ENCODE measurements at places on chromosomes 11 and 22. TPM values are rescaled to one million over a fixed set of nuclear protein-coding genes. Genes with fewer than 3 reads are reported as not detected.
A peak's percentile ranks its signal among the peaks of the same experiment; 100 is the strongest.

- DNase-seq, result peak; percentile 17
These were observed 116.7 kb upstream of the SERPIND1 start for GRCh38 chr22:20656902-20657836.

DNA sequence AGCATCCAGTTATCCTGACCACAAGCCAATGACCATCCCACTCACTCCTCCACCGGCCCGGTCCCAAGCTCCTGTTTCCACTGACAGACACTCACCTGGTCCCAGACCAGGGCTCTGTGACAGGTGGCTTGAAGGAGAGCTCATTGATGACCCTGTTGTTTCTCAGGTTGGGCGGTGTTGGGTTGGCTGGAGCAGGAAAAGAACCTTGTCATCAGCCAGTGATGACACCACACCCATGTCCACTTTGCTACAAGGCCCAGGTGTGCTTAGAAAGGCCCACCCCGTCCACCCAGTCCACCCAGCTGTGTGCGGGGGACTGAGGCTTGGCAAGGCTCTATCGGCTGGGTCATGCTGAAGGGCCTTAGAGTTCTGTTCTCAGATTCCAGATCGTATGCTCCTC is 42.9 kb downstream of the GAB4 start:
- DNase-seq, result no peak

- DNase-seq, result peak; percentile 55
These were observed 7.2 kb downstream of the POLD4 start for GRCh38 chr11:67345920-67346819.

- DNase-seq, result no peak
These were observed 256.8 kb downstream of the INSC start for GRCh38 chr11:15371533-15371932.

GRCh38 chr11:73024639-73025038 is 117.5 kb downstream of the FCHSD2 start:
- no peak for DNase-seq

- DNase-seq, result no peak
These were observed 28.6 kb downstream of the TEF start for GRCh38 chr22:41410311-41410751.

- DNase-seq, result peak; percentile 19
These were observed 105.1 kb downstream of the CHST1 start for GRCh38 chr11:45560155-45560912.

GRCh38 chr22:21939461-21939913 is 13.2 kb downstream of the PPM1F start:
- DNase-seq, result no peak

DNA sequence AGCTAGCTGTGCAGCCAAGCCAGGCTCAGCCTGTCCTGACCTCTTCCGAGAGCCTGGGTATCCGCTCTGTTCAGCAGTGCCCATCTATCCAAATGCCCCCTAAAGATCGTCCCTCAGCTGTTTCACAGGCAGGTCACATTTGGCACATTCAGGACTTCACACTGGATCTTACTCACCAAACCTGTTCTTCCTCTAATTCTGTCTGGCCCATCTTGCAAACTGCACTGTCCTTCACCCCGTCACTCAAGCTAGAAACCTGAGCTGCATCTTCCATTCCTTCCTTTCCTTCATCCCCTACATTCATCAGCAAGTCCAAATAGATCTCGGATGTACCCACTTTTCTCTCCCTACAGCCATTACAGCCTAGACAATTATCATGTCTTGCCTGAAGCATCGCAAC is 60.7 kb upstream of the CSNK2A3 start:
- DNase-seq, result no peak

DNA sequence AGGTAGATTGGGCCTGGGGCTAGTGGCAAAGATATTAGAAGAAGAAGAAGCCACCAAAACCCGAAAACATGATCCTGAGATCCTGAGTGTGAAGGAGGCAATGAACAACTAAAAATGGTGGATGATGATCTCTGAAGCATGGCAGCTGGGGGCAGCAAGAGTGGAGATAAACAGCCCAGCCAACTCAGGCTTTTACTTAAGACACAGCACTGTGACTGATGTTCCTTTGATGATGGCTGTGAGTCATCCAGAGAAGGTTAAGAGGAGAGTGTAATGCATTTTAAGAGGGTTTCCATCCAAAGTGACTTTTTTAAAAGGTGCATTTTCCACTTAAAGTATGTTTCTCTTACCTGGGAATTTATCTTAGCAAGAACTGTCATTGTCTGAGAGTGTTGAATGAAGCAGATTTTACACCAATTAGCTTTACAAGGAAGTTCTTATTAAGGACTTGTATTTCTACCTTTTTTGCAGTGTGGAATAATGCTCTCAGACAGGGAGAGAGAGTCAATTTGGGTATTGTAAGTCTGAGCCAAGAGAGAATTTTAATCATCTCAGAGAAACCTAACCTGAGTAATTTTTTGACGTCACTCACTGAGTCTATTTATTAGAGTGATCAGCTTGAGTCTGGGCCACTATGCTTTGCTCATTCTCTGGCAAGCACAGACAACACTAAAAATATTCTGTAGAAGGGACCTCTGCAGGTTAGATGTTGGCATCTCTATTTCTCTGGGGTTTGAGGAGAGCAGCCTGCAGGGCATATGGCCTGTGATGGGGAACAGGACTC is 14.1 kb upstream of the CALCB start:
- DNase-seq, result no peak

GRCh38 chr11:95690100-95690499 is 99.5 kb downstream of the FAM76B start:
- no peak for DNase-seq

GRCh38 chr11:118996926-118997626 is 862 bp upstream of the CENATAC start:
- DNase-seq, result peak; percentile 52

GRCh38 chr22:45709866-45710265 is 38.2 kb downstream of the ATXN10 start:
- peak; percentile 72 for DNase-seq

- DNase-seq, result no peak
These were observed 34.1 kb upstream of the ME3 start for GRCh38 chr11:86706338-86707131.

DNA sequence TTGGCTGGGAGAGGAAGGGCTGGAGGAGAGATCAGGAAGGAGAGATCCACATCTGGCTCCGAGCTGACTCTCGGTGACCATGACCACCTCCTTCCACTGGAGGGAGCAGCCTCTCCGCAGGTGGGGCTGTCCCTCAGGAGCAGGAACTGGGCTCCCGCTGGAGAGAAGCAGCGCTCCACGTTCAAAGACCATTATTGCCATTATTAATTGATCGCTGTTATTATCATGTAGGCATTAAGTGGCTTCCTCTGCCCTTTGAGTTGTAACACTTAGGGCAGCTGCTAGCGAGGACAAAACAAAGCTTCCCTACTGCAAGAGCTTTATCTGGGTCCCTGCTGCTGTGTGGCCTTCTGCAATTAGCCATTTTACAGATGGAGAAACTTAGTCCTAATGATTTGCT is 251.9 kb downstream of the ST3GAL4 start:
- DNase-seq, result peak; percentile 34

DNA sequence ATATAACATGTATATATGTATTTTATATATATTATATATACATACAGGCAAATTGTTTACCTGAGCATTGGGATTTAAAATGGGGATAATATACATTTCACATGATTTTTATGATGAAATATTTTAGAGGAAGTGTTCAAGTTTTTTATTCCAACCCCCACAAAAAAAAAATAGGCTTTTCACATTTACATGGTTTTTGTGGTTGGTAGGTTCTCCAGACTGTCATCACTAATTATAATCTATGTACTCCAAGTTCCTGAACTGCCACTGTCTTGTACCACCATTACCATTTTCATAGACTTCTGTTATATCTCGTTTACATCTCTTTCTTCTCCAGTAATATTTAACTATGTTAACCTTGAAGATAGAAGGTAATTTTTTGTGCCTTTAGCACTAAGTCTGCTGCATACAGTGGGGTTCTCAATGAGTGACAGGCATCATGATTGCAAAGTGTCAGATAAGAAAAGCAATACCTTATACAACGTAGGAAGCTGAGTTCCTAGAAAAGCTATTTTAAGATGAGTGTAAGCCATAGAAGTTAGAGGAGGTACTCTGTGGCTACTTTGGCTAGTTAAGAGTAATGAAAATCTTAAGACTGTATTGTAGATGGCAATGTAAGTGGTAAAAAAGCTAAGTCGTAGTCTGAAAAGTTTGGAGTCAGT is 5.2 kb downstream of the TMEM126A start:
- no peak for DNase-seq

GRCh38 chr11:10379871-10380568 is 75.0 kb upstream of the AMPD3 start:
- DNase-seq, result no peak

DNA sequence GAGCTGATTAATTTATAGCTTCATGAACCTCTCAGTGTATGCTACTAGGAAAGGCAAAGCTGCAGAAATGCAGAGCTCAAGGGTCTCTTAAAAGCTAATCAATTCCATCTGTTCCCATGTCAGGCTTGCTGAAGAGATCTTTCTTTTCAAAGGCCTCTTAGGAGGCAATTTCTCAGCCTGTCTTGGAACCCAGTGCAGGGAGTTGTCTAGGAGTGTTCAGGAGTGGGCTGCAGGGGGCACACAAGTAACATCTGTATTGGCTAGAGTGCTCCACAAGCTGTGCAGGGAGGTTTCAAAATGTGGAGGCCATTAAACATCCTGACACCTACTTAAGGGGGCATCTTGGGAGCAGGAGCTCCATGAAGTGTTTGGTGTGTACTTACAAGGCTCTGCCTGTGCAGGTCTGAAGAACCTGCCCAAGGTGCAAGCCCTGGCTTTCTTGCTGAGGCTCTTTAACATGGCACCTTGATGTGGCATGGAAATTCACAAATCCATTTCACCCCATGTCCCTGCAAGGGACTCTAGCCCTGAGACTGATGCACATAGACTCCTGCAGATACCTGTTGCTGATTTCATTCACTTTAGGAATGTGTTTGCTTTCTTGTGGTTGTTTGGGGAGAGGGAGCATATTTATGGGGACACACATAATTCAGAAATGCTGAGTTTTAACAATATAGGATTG is 134.7 kb downstream of the ME3 start:
- DNase-seq, result peak; percentile 27

DNA sequence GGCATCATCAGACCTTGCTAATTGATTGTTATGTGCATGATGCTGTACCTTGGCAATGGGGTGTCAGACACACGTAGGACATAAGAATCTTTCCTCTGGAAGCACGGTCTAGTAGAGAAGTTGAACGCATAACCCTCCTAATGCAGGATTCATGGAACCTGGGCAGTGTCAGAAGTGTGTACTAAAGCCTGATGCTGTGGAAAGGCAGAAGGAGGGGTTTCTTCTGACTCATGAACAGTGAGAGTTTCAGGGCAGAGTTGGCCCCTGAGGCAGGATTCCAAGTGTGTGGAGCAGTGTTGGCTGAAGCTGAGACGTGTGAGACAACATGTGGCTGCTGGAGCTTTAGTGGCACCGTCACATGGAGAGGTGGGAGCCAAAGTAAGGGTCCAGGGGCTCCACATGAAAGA is 3.5 kb downstream of the PANX1 start:
- DNase-seq, result peak; percentile 69

- DNase-seq, result peak; percentile 46
These were observed 61.5 kb downstream of the CACNG2 start for GRCh38 chr22:36641902-36642640.

DNA sequence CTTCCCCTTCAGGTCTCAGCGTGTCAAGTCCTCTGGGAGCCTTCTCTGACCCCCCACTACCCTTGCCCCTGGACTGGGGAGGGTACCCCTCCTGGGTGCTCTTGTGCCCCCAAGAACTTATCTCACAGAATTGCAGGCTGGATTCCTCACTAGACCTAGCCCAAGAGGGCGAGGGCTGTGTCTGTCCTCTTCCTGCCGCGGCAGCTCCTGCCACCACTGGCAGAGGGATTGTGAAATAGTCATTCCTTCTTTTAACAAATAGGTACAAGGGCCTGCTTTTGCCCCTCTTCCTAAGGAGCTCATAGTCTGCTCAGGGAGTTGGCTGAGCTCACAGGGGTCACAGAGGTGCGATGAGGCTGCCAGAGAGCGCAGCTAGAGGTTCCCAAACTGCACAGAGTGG is 5.5 kb downstream of the RAB36 start:
- no peak for DNase-seq

DNA sequence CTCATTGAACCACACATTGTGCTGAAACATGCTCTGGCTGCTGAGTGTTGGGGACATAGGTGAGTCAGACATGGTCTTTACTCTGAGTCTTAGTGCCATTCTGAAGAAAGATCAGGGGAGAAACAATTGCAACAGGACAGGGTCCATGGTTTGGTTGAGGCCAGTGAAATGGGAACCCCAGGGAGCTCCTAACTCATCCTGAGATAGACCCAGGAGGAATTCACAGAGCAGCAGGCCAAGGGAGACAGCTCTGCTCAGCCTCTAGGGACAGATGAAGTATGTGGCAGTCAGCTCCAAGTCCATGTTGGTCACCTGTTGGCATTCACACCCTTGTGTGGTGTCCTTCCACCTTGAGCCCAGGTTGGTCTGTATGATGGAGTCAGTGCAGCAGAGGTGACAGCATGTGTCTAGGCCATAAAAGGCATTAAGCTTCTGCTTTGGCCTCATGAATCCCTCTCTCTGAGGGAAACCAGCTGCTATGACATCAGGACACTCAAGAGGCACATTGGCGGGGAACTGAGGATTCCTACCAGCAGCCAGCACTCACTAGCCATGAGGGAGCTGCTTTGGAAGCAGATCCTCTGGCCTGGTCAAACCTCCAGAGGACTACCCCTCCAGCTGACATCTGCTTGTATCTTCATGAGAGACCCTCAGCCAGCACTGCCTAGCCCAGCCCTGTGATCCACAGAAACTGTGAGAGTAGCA is 50.3 kb upstream of the MYEOV start:
- no peak for DNase-seq

DNA sequence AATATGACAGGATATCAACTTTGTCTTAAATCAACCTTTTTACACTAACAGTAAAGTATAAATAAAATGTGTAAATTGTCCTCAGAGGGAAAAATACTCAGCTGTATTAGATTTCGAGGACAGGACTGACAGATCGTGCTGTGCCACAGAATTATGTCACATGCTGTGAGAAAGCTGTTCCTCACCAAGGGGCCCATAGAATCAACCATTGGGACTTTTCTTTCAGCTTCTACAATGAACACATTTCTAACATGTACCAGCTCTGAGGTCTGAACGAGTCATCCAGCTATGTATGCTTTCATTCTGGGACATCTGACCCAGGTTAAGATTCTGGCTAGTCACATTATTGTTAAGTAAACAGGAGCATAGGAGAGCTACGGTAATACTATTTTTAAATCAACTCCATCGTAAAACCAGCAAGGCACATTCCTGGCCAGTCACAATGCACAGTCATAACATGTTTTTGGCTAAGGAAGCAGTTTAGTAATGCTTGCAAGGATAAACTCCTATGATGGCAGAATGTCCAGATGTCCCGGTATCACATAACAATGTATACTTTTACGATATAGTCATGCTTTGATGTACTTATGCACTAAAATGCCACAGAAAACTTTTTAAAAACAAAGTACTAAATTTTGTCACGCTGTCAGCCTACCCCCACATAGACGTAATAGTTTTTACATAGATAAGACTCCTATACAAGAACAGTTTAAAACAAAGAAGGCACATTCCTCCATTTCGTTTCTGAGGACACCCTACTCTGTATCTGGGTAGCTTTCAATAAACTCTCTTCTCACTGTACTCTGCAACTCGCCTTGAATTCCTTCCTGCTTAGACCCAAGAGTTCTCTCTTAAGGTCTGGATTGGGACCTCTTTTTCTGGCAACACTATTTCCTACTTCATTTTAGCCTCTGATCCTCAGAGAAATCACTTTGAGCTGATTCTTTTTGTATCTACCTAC is 27.4 kb downstream of the ZNF214 start:
- DNase-seq, result peak; percentile 61

Gene SESN3
- total RNA-seq, result 1.4 TPM

Gene PLEKHB1
- total RNA-seq, result 0.46 TPM

Gene PIH1D2
- total RNA-seq, result 1.5 TPM

Gene NPAS4
- not detected for total RNA-seq

Gene TOMM22
- 74.1 TPM for total RNA-seq

Gene ZP1
- total RNA-seq, result 0.57 TPM

Gene UBQLN3
- total RNA-seq, result not detected

Gene MMP27
- not detected for total RNA-seq

Gene BIK
- not detected for total RNA-seq

All from LHCN-M2 (cell line).